ENCODE measurements at places on chromosomes 6 and 20.

- DNase-seq, result peak; percentile 76
These were observed 175.9 kb upstream of the SCGN start for GRCh38 chr6:25476126-25476525.

- DNase-seq, result no peak
These were observed 19.7 kb upstream of the UTRN start for GRCh38 chr6:144265390-144265789.

DNA sequence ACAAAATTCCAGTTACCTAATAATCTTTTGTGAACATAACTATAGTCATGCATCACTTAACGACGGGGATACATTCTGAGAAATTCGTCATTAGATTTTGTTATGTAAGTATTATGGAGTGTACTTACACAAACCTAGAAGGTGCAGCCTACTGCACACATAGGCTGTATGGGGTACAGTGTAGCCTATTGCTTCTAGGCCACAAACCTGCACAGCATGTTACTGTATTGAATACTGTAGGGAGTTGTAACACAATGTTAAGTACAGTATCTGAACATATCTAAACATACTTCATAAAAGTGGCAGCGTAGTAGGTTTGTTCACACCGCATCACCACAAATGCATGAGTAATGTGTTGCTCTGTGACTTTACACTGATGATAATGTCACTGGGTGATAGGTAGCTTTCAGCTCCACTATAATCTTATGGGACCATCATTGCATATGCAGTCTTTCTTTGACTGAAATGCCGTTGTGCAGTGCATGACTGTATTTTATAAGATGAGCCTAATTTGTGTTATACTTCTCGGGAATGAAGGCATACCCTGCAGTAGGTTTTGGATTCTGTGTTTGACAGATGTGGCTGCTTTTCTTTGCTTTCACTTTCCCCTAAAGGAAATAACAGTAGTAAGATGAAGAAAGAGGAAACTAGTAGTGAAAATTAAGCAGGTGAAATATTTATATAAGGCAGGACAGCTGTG lies 365.6 kb downstream of the FARS2 start:
- no peak for DNase-seq

DNA sequence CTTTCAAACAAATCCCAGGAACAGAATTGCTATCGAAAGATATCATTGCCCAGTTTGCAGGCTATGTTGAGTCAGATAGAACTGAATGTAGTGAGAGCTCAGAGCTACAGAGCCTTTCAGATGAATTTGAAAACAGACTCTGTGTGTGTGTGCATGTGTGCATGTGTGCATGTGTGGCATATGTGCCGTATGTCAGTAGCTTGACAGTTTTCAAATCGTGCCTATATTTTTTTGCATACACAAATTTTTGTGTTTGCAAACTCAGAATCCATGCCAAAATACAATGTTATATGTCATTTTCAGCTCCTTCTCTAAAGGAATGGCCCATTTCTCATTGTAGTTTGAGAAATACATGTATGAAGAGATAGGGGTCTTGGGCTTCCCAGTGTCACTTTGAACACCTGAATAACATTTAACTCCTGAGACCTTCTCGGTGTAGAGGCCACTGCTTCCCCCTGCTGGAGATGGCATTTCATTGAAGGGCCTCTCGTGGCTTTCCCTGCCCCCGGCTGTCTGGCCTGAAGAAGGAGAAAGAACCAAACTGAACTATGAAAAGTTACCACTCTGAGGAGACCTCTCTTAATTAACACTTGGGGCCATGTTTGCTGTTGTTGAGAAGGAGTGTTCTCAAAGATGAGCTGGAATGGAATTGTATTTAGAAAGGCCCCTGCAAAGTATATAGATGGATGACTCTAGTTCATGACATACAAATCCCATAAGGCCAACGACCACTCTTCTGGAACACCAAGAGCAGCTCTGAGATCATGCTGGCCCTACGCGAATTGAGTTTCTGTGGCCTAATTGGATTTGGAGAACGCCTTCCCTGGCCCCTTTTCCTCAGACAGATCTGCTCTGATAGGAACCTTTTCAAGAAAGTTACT lies 58.7 kb downstream of the VAPB start:
- DNase-seq, result peak; percentile 29

DNA sequence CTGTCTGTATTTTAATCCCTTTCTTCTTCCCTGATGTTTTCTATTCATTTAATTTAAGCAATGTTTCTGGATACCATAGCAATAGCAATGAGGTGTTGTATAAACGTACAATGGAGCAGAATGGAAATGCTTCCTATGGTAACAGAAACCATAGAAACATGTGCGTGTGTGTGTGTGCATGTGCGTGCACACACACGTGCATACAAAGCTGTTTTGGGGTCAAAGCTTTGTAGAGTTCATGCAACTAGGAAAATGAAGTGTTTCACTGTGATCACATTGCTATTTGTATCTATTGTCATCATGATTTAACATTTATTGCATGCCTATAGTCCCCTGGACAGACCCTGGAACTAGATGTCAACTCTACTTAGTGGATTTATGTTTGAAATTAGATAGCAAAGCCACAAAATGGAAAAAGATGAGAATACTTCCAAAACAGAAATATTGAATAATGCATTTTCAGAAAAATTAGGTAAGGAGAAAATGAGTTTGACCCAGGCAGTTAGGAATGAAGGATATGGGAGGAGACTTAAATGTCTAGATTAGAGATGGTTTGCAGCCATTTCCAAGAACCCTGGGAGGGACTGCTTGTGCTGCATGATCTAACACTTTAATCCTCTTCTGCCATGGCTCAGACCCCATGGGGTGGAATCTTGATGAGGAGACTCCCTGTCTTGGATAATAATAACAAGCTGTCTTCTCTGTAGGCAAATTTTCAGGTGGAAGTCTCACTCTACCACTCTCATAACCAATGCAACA lies 124.4 kb downstream of the TRMT11 start:
- DNase-seq, result no peak

DNA sequence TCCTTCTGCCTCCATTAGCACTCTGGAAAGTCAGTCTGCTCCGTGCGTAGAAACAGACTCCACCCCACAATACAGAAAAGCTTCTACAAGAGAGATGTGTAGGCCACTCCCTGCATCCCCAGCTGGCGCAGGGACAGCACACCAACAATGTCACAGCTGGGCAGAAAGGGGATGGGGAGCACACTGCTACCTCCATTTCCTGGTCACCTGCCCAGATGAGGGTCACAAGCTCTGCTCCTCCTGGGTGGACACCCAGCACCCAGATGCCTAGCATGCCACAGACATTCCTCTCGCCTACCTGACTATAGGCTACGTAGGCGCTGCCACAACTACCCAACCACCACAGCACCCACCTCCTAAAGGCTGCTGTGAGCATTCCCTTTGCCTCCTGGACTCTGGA lies 12.2 kb downstream of the BEND3 start:
- no peak for DNase-seq

All from mammary epithelial cell (primary cell).